AG10803 (cell line): ENCODE measurements at places on chromosomes 1 and 21.

DNA sequence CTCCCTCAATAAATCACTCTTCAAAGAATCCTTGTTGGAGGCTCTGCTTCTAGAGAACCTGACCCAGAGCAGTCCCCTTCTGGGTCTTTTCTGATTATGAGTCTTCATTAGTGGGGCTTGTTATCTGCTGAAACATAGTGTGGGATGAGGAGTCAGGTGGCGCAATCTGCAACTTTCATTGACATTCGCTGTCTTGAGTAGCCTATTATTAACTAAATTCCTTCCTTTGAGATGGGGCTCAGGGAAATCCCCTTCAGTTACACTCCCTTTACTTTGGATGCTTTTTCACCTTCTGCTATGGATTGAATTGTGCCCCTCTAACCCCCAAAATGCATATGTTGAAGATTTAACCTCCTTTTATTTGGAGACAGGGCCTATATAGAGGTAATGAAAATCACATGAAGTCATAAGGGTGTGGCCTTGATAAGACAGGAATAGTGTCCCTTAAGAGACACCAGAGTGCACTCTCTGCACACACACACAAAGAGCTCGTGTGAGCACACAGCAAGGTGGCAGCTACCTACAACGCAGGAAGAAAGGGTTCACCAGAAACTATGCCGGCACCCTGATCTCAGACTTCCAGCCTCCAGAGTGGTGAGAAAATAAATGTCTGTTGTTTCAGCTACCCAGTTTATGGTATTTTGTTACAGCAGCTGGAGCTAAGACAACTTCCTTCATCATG lies 19.5 kb downstream of the DIO1 start:
- DNase-seq: no peak

GRCh38 chr1:2087766-2088165 lies 37.6 kb downstream of the PRKCZ start:
- no peak for DNase-seq

DNA sequence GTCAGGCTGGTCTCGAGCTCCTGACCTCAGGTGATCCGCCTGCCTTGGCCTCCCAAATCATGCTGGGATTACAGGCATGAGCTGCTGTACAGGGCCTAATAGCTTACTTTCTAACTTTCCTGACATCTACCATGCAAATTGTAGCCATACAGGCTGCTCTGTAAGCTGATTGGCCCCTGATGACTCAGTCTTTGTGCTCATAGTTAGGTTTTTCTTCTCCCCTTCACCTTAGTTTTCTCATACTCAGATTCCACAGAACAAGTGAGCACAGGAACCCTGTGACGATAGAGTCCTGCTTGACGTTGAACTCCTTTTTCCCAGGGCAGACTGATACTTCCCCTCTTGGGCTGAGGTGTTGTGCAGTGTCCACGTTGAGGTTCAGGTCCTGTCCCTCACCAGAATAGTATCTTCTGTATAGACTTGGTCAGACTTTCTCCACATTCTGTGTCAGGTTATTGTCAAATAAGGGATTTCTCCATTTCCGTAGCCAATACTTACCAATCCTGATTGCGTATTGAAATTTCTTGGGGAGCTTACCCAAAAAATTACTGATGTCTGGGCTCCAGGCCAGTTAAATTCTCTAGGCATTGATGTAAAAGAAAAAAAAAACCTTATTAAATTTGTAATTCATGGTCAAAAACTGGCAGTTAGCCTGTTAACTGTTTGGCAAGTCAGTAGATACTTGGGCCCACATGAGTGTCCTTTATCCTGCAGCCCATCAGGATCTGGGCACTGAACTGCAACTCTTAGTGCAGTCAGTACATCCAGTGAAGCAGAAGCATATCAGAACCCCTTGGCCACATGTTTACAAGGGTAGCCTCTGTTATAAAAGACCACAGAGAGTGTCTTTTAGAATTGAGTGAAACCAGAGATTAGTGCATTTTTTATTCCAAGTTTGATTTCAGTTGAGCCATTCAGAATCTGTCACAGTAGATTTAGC lies 118.2 kb downstream of the DYRK1A start:
- DNase-seq: peak; percentile 13

DNA sequence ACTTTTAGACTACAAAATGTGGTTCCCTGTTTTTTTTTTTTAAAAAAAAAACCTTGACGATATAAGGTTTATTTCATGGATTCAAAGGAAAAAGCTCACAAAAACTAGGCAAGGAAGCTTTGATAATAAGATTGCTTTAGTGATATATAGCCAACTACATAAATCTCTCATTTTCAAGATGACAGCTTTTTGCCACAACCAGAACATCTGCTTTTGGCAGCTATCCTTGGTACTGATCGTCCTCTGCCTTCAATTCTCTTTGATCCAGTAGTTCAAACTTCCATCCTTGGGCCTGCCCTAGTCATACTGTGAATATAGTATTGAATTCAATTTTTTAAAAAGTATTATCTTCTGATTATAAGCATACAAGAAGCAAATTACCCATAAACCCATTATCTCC lies 72.9 kb upstream of the CD53 start:
- DNase-seq: no peak

- DNase-seq: peak; percentile 58
These were observed 32.0 kb downstream of the PLXNA2 start for GRCh38 chr1:208211921-208212843.

GRCh38 chr1:79376106-79376505 lies 369.6 kb upstream of the ADGRL4 start:
- no peak for DNase-seq

- peak; percentile 22 for DNase-seq
These were observed 14.7 kb downstream of the BEND5 start for GRCh38 chr1:48761986-48762385.

GRCh38 chr1:228781161-228781808 lies 46.0 kb downstream of the RHOU start:
- DNase-seq: peak; percentile 47

DNA sequence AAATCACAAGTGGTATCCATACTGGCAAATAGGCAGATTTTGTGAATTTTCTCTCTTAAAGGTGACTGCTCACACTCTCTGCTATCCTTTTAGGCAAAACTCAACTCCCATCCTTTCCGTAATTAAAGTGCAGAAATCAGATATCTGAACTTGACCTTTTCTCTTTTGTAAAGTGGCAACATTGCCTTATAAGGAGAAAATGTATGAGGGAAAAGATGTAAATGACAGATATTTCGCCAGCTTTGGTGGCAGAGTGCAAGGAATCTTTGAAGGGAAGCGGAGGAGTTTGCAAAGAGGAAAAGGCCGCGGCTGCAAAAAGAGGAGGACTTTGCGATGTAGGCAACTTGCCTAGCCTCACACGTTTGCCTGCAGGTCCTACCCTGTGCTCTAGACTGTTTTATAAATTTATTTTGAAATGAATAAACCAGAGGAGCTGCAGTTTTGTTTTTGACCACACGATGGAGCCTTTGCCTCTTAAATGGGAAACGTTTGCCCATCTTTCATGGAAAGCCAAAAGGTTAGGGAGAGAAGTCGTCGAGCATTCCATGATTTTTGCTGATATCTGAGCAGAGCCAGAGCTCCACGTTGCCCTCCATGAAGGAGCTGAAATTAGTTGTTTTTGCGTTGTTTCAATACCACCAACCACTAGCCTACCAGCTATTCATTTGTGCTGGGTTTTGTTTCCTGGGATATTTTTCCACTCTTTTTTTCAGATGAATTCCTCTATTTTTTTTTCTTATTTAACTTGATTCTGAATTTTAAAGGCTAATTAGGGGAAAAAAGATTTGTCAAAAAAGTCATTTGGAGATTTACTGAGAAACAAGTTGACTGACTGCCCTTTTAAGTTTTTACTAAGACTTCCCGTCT lies 242.3 kb downstream of the LMX1A start:
- peak; percentile 53 for DNase-seq

DNA sequence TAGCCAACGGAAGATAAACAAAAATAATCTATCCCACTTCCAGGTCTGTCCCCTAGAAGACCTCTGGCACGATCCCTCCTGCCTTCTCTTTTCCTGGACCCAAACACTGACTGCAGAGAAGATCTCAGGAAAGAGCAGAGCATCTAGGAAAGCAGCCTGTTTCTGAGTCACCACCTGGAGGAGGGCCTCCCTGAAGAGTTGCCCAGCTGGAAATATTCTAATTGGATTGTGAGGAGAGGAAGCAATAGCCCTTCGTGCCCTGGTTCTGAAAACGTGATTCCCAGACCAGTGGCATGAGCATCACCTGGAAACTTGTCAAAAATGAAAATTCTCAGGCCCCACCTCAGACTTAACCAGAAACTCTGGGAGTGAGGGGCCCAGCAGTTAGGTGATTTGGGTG lies 411.1 kb downstream of the SETD4 start:
- DNase-seq: peak; percentile 72

GRCh38 chr1:156692925-156693847 lies 12.2 kb downstream of the CRABP2 start:
- no peak for DNase-seq

DNA sequence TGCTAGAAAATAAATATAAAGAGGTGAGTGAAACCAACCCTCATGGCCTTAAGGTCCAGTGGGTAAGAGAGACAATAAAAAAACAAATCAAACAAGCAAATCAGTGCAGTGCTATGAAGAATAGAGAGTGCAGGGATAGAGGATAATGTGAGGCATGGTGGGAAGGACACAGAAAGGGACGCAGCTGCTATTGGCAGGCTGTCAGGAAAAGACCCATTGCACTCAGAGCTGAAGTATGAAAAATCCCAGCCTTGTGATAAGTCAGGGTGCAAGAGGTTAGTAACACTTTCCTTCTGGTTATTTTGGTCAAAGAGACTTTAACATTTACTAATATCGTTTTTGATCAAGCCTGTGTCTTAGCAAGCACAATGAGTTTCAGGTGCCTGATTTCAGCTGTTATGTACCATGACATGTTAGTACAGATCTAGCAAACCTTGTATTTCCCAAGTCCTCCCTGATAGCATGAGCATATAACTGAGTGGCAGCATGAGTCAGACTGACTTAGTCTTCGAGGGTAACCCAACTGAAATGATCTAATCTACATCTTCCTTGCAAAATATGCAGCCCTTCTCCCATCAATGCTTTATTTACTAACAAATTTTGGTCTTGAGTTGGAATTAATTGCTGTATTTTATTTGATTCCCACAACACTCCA lies 31.7 kb downstream of the CHML start:
- peak; percentile 28 for DNase-seq

- peak; percentile 11 for DNase-seq
These were observed 22.6 kb downstream of the ATP8B2 start for GRCh38 chr1:154347961-154348360.

GRCh38 chr1:173414539-173415226 lies 62.5 kb upstream of the PRDX6 start:
- DNase-seq: no peak

- DNase-seq: no peak
These were observed 139.3 kb upstream of the IPO9 start for GRCh38 chr1:201689647-201690046.

DNA sequence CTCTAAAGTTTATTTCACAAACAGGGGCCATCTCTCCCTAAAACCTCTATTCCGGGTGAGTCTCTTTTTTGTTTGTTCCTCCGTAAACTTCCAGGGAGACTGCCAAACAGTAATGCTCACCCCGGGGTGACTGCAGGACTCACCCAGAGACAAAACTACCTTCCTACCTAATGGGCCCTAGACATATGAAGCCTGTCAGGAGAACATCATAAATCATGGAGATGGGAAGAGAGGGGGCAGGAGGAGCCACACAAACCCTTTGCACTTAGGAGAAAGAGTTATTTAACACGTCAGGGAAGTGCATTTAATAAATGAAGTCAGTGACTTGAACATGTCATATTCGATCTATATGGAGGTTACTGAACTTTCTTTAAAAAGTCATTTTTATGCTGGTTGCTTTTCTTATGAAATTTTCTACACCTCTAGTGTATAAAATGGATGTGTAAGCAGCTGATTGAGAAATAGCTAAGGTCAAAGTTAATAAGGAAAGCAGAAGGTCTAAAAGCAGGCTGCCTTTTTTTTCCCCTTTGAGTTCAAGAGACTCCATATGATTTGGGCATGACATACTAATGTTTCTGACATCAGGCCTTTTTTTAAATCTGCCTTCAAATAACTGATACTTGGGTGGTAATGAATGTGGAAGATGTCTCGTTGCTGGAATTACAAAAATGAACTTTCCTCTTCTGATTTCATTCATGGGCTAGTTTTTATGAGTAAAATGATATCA lies 286.9 kb upstream of the USP25 start:
- DNase-seq: no peak

GRCh38 chr1:157732755-157733154 lies 32.2 kb upstream of the FCRL3 start:
- no peak for DNase-seq

GRCh38 chr1:187033693-187034390 lies 205.1 kb downstream of the PLA2G4A start:
- DNase-seq: no peak

DNA sequence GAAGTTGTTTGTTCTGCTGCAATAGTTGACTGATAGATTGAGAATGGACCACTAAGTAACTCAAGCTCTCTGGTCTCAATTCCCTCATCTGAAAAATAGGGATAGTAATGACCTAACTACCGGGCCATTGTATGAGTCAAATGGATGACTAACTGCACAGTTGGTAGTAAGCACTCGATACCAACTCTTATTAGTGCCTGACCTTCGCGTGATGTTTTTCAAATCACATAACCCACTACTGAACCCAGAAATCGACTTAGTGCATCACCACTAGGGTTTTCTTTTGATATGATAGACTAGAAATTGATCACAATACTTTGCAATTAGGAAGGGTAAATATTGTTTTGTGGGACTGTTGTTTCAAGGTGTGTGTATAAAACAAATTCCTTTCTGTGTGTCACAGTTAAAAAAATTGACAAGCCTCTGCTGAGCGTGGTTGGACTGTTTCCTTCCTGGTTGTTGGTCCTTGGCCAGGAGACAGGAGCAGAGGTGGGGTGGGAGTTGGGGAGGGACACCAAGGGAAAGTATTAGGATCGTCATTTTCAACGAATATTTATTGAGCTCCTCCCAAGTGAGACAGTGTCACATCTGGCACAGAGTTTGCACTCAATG lies 54.0 kb upstream of the LRP8 start:
- DNase-seq: peak; percentile 28

DNA sequence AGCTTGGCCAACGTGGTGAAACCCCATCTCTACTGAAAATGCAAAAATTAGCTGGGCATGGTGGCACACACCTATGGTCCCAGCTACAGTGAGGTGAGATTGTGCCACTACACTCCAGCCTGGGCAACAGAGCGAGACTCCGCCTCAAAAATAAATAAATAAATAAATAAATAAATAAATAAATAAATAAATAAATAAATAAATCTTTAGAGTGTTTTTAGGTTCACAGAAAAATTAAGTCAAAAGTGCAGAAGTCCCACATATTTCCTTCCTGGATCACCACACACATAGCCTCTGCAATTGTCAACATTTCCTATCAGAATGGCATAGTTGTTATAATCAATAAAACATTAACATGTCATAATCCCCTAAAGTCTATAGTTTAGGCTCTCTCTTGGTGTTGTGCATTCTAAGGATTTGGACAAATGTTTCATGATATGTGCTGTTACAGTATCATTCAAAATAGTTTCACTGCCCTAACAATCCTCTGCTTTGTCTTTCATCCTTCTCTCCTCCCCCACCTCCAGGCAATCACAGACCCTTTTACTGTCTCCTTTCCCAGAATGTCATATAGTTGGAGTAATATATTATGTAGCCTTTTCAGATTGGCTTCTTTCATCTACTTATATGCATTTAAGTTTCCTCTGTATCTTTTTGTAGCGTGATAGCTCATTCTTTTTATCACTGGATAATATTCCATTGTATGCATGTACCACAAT lies 58.3 kb downstream of the LAMC1 start:
- no peak for DNase-seq

GRCh38 chr1:159560599-159560998 lies 24.8 kb upstream of the OR10J5 start:
- no peak for DNase-seq
